ENCODE measurements at places on chromosomes 4 and X. TPM values are rescaled to one million over a fixed set of nuclear protein-coding genes. Genes with fewer than 3 reads are reported as not detected.

Gene OPN1LW
- not detected for polyA plus RNA-seq

Gene CLGN
- polyA plus RNA-seq = 4.7 TPM

Gene VCX3A
- polyA plus RNA-seq = not detected

Gene PAGE2
- not detected for polyA plus RNA-seq

Gene NAA11
- polyA plus RNA-seq = not detected

Gene ELOVL6
- 34.1 TPM for polyA plus RNA-seq

Gene SSX1
- not detected for polyA plus RNA-seq

Gene POU3F4
- polyA plus RNA-seq = 4.7 TPM

Gene KLB
- 0.26 TPM for polyA plus RNA-seq

Gene NSUN7
- 15.9 TPM for polyA plus RNA-seq

Gene NDST3
- 3.2 TPM for polyA plus RNA-seq

Gene ARR3
- polyA plus RNA-seq = 1.2 TPM

Gene GAGE12H
- not detected for polyA plus RNA-seq

- peak; percentile 12 for DNase-seq
These were observed 345.3 kb upstream of the BMP3 start for GRCh38 chr4:80685214-80685613.

GRCh38 chr4:78370631-78371372 lies 180.8 kb upstream of the ANXA3 start:
- DNase-seq = no peak

GRCh38 chr4:183344523-183345255 lies 22.5 kb upstream of the CLDN24 start:
- DNase-seq = no peak

GRCh38 chr4:145337391-145337790 lies 144.3 kb upstream of the SMAD1 start:
- DNase-seq = no peak

DNA sequence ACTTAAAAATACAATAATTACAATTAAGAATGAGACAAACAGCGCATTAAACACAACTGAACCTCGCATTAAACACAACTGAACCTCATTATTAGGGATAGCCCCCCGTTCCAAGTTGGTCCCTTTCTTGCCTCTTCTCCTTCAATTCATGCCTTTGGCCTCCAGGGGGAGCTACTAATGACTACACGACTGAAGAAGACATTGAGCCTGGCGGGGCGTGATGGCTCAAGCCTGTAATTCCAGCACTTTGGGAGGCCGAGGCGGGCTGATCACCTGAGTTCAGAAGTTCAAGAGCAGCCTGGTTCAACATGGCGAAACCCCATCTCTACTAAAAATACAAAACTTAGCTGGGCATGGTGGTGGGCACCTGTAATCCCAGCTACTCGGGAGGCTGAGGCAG lies 56.4 kb upstream of the NWD2 start:
- DNase-seq = no peak

- no peak for DNase-seq
These were observed 56.6 kb upstream of the LHFPL1 start for GRCh38 chrX:112736310-112736709.

DNA sequence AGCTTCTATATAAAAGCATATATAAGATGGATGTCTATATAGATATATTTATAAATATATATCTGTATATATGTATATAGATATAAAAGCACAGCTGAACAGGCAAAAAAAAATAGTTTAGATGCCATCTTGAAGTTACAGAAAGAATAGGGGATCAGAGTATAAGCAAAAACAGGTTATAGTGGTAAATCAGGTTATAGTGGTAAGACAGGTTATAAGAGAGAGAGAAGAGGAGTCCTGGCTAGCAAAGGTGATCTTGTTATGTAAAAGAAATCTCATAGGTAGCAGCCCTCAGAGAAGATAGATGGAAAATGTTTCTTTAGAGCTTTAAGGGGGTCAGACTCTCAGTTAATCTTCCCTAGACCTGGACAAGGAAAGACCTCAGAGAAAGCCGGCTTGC lies 1263.1 kb downstream of the PCDH7 start:
- no peak for DNase-seq

DNA sequence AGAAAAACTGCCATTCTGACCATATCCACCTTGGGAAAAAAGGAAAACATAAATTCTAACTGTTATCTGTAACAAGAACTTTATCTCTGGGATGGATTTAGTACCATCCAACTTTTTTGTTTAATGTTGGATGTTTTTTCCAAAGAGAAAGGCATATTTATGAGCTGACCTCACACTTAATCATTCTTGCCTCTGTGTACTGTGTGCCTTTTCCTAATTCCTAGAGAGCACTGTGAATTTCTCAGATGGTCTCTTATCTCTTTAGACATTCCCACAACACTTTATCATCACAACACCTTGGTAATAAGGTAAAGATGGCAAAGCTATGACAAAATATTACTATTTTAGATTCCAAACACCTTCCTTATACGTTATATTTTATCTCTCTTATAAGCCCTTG lies 126.2 kb downstream of the COL4A6 start:
- no peak for DNase-seq

DNA sequence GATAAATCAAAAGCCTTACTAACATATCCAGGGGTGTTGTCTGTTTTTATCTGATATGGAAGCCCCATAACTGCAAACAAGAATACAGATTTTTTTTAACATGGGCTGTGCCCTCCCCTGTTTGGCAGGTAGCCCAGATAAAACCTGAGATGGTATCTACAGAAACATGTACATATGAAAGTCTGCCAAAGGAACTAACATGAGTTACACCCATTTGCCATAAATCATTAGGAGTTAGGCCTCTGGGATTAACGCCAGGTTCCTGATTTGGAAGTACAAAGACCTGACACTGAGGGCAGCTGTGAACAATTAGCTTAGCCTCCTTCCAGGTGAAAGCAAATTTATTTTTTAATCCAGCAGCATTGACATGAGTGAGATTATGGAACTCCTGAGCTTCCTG lies 264.3 kb downstream of the TECRL start:
- DNase-seq = no peak

GRCh38 chrX:109855501-109855900 lies 122.4 kb upstream of the ACSL4 start:
- no peak for DNase-seq

GRCh38 chr4:153538487-153539357 lies 72.6 kb downstream of the TMEM131L start:
- no peak for DNase-seq

DNA sequence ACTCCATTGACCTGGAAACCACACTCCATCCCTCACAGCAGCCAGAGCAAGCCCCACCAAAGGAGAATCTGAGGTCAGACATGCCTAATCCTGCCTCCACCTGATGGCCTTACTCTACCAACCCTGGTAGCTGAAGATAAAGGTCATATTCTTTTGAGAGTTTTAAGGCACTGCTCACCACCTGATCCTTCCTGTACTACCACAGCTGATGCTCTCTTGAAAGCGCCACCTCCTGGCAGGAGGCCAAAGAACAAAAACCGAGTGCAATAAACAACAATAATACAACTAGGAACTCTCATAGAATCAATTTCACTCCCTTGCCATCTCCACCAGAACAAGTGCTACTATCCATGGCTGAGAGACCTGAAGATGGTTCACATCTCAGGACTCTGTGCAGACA lies 301.6 kb downstream of the NAF1 start:
- DNase-seq = no peak

DNA sequence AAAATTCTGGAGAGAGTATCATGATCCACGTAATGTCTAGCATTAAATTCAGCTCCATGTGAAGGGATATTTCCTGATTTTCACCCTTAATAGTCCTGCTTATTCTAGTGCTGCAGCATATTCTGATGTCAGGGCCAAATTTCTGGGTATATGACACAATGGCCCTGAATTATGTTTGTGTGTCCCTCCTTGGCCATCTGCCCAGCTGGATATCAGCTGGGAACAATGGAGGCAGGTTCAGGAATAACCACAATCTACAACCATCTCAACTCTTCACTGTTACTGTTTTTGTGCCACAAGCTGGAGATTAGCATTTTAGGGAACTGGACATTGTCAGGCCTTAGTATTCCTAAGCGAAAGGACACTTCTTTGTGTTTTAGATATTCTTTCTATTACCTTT lies 3.5 kb downstream of the GLRB start:
- DNase-seq = no peak

DNA sequence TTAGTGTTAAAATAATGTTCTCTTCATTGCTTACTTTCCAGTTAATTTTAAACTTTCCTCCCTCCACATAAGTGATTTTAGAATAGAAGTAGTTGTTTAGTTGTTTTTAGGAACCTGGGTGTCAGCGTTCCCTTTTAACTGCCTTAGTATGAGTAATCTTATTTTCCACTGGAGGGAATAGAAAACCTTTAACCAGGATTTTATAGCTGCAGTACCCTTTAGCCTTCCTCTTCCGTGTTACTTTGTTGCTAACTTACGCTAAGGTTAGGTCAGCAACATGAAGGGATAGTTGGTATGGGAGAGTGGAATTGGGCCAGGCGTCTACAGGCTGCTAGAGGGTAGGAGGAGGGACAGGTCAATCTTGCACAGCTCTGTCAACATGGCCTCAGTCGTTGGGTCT lies 31.5 kb downstream of the SMS start:
- DNase-seq = no peak

- DNase-seq = no peak
These were observed 290.2 kb downstream of the USP46 start for GRCh38 chr4:52368895-52369294.

DNA sequence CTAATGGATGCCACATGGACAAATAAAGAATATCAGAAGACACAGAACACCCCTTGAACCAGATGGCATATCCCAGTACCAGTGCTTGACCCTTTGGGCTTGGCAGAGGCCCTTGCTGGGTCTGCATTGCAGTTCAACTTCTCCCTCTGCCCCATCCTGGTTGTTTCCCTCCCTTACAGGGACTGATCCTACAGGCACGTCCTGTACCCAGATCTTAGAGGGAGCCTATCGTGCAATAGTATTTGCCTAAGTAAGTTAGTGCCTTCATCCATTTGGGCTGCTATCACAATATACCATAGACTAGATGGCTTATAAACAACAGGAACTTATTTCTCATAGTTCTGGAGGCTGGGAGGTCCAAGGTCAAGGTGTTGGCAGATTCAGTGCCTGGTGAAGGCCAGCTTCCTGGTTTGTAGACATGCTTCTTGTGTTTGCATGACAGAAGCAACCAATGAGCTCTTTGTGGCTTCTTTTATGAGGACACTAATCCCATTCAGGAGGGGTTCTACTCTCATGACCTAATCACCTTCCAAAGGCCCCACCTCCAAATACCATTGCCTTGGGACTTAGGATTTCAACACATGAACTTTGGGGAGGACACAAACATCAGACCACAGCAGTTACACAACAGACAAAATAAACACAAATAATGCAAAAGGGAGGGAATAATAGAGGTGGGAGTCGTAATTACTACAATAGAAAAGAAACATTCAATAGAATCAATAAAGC lies 146.5 kb upstream of the MSX1 start:
- no peak for DNase-seq

DNA sequence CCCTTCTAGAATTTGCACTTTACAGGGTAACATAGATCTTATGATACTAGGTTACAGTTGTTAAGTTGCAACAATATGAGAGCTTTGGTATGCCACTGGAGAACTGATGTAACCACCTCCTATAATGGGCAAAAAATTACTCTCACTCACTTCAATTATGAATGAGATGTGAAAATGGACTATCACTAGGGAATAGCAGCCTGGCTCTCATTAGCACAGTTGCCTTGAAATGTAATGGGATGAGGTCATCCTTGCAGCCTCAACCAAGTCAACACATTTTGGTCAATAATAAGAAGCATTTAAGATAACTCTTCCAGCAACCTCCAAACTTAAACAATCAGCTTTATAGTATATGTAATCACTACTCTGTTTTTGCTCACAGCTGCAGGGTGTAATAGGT lies 69.4 kb downstream of the TBC1D9 start:
- DNase-seq = no peak

GRCh38 chr4:53378171-53378482 lies 686 bp downstream of the FIP1L1 start:
- DNase-seq = no peak

- DNase-seq = no peak
These were observed 124.4 kb downstream of the NBDY start for GRCh38 chrX:56853436-56853835.

GRCh38 chr4:88280228-88280795 lies 4.0 kb downstream of the PPM1K start:
- no peak for DNase-seq

- no peak for DNase-seq
These were observed 52.6 kb downstream of the RPS3A start for GRCh38 chr4:151152028-151152427.

DNA sequence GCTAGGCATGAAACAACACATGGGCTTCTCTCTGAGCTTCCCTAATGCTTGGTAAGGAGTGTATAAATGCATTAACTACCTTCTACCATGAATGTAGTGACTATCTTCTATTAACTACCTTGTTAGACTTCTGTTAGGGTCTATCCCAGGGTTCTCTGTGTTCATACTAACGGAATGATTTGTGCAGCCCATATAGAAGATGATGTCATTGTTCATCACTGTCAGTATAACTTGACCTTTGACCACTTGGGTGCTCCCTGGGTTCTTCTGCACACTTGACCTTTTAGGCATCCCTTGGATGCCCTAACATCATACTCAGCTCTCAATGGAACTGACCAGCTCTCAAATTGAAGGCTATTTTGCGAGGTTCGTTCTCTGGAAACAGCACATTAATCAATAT lies 30.8 kb upstream of the CT47C1 start:
- no peak for DNase-seq

DNA sequence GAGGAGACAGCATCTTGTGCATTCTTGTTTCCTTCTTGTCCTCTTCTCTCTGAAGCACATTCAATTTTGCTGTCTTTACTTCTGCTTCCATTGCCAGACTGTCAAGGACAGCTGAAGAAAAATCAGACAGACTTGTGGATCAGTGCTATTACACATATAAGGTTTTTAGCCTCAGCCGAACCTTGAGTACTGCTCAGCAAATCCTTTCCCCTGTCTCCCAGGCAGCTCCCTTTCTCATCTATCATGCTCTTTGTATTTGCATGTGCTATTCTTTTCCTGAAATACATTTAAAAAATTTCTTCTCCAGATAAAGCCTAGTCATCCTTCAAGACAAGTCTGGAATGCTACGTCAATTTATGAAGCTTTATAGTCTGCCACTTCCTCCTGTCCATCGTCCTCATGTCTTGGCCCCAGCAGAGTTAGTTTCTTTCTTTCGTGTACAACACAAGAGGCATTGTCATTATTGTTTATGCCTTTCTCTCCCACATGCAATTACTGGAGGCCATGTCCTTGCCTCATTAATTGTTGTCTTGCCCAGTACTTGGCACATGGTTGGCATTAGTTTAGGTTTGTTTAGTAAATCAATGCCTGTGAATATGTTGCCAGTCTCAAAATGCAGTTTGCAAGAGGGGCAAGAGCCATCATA lies 45.1 kb downstream of the ADGRL3 start:
- no peak for DNase-seq

GRCh38 chr4:16783119-16783518 lies 115.3 kb downstream of the LDB2 start:
- no peak for DNase-seq

GRCh38 chr4:168743601-168744000 lies 246.7 kb downstream of the PALLD start:
- DNase-seq = no peak
